CD4-positive, alpha-beta memory T cell (primary cell): ENCODE measurements at places on chromosomes 5 and 9.

DNA sequence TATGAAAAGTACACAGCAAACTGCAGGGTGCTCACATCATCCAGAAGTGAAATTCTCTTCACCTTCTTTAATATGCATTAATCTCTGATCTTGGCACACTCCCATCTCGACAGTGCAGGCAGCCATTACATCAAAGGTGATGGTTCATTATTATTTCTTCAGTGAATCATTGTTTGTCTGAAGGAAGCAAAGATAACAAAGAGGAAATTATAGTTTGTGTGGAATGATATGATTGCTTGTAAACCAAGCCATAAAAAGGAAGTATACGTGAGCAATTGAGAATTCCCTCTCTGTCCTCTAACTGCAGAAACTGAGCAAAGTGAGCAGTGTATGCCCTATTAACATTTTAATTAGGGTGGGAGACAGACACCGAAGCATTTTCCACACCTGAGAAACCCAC is 171.6 kb upstream of the PPP1R2B start:
- DNase-seq: no peak

- no peak for DNase-seq
These were observed 35.5 kb downstream of the PLPP7 start for GRCh38 chr9:131324736-131325679.

DNA sequence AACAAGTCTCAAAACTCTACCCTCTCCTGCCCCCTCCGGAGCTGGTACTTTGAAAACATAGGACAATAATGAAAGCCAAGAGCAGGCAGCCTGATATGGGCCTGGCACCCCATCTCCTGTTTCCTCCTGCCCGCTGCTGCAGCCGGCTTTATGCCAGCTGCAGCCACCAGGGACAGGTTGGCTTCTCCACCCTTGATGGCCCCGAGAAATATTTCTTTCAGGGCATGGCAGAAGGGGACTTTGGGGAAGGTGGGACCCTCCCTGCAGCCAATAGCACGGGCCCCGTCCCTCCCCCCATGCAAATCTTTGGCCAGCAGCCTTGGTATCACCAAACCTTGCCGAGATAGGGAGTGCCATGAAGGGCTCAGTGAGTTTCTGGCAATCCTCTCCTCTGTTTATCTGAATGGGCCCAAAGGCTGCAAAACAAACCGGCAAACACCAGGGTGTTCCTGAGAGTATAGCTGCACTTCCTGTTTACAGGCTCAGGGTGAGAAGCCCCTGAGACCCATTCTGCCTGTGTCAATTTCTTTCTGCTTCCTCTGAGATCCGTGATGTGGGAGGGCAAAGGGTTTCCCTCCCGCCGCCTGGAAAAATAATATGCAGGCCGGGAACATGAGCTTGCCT is 73.4 kb upstream of the BOD1 start:
- DNase-seq: no peak

GRCh38 chr9:79912318-79913070 is 340.7 kb downstream of the TLE4 start:
- no peak for DNase-seq

DNA sequence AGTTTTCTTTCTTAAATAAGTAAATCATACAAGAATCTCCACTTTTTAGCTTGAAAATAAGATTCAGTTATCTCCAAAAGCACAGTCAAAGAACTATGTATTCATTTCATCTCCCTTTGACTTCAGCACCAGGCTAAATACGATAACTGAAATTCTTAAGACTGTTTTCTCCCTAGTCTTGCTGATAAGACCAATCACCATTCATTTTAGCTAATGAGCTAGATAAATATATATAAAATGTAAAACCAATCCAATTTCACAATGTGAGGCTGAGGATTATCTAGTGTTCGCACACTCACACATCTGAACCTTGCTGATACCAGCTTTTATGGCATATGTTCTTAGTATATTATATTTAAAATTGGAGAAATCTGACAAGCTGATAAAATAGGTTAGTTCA is 17.3 kb upstream of the ZNF622 start:
- no peak for DNase-seq

- DNase-seq: peak; percentile 33
These were observed 1.1 kb downstream of the HNRNPA0 start for GRCh38 chr5:137752905-137753690.

GRCh38 chr5:95779611-95780010 is 42.9 kb downstream of the GLRX start:
- DNase-seq: no peak

GRCh38 chr5:129379406-129379805 is 80.7 kb upstream of the ADAMTS19 start:
- DNase-seq: no peak
